ENCODE measurements at places on chromosomes 16 and 17.

DNA sequence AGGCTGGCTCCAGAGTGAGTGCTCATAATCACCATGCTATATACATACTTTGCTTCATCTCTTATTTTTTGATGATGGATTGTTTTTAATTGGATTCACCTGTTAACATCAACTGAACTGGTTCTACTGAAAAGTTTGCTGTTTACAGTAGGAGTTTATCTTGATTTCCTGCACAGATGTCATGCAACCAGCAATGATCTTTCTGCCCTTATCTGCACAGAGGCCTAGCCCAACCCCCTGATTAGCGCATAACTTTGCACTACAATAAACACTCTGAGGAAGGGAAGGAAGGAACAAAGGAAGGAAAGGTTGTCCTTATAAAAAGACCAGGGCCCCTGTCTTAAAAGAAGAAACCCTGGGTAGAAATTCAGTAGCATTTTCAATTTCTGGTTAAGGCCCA, 152.9 kb downstream of the RGS9 start:
- DNase-seq = no peak

DNA sequence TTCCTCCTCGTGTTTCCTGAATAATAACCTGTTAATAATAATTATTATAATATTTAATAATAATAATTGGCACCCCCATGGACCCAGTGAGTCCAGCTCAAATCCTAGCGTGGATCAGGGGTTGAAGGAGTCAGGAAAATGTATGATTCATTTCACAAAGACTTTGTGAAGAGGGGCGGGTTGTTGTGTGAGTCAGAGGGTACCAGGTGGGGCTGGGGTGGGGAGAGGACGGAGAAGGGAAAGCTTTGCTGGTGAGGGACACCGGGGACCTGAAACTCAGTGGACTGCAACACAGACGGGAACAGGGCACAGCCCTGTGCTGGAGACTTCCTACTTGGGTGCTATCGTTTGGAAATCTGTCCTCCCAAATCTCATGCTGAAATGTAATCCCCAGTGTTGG, 3.1 kb upstream of the ADORA2B start:
- no peak for DNase-seq

GRCh38 chr16:75402159-75402820, 31.0 kb downstream of the CFDP1 start:
- DNase-seq = no peak

GRCh38 chr16:59216291-59216690, 482.2 kb upstream of the GOT2 start:
- no peak for DNase-seq

DNA sequence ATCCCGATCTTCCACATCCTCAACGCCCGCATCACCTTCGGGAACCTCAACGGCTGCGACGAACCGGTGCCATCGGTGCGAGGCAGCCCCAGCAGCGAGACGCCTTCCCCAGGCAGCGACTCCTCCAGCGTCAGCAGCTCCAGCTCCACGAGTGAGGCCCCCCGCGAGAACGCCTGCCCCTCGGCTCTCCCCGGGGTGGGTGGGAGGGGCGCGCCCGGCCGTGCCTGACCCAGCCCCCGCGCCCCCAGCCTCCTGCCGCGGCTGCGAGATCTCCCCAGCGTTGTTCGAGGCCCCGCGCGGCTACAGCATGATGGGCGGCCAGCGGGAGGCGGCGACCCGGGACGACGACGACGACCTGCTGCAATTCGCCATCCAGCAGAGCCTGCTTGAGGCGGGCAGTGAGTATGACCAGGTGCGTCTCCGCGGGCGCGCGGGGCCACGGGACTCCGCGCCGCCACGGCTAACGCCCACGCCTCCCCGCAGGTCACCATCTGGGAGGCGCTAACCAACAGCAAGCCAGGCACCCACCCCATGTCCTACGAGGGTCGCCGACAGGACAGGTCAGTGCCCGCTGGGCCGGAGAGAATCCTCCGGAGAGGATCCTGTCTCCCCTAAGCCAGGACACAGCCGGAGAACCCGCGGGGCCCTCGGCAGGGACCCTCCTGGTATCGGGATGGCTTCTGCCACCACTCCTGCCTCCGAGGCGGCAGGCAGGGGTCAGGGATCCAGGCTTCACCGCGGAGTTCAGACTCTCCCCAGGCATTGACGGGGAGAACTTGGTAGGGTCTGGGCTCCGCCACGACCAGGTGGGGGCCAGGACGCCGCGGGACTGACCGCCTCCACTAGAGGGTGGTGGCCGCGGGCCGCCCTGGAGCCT, 10.1 kb downstream of the CORO6 start:
- no peak for DNase-seq

- peak; percentile 50 for DNase-seq
Measured at GRCh38 chr16:81841722-81842121, 62.6 kb downstream of the PLCG2 start.

DNA sequence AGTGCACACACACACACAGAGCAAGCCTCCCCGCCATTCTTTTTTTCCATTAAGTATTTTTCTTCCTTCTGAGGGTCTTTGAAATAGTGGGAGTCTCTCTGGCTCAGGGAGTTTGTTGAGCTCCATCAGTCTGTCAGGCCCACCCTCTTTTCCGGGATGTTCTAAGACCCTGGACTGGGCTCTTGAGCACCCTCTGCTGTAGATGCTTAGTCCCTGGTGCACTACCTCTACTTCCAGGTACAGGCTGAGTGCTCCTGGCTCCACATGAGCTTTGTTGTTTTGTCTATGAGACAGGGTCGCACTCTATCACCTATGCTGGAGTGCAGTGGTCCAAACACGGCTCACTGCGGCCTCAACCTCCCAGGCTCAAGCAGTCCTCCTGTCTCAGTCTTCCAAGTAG, 20.7 kb downstream of the LIMD2 start:
- no peak for DNase-seq

DNA sequence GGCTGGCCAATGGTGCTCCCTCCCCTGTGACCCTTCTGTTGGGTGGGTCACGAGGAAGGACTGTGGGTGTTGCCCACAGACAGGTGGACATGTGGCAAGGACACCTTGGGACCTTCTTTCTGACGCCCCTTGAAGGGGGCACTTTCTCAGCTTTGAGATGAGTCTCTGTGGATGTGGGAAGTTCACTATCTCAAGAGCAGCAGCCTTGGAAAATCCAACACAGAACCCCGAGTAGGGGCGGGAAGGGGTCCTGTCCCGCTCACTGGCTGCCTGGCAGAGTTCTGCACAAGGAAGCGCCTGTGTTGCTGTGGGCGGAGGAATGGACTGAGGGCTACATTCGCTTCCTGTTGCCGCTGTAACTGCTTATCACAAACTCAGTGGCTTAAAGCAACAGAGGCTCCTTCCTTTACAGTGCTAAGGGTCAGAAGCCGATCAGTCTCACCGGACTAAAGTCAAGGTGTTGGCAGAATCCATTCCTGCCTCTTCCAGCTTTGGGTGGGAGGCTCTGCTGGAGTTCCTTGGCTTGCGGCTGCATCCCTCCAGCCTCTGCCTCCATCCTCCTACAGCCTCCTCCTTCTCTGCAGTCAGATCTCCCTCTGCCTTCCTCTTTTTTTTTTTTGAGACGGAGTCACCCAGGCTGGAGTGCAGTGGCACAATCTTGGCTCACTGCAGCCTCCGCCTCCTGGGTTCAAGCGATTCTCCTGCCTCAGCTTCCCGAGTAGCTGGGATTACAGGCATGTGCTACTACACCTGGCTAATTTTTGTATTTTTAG, 305.2 kb downstream of the SEC14L1 start:
- DNase-seq = peak; percentile 58

DNA sequence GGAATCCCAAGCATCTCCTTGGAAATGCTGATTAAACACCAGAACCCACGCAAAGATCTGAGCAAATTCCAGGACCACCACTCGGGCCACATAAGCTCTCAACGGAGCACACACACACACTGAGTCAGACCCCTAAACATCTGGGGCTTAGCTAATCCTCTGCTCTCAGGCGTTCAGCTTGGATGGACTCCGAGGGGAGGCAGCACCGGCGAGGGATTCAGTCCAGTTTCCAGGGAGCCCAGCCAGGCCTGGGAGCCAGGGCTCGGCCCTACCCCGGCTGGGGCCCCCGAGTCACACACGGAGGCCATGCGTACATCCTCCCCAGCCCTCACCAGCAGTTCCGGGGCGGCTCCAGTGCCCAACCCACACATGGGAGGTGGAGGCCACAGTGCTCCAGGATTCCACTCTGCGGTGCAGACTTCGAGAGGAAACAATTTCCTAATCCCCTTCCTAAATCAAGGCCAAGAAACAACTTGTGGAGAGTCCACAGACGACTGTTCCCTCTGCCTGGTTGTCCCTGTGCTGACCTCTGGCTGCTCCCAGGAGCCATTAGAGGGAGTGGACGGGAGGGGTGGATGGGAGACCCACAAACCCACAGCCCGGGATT, 70.5 kb downstream of the GAS7 start:
- DNase-seq = peak; percentile 49

- no peak for DNase-seq
Measured at GRCh38 chr17:22490399-22490798, 798.1 kb downstream of the KCNJ18 start.

DNA sequence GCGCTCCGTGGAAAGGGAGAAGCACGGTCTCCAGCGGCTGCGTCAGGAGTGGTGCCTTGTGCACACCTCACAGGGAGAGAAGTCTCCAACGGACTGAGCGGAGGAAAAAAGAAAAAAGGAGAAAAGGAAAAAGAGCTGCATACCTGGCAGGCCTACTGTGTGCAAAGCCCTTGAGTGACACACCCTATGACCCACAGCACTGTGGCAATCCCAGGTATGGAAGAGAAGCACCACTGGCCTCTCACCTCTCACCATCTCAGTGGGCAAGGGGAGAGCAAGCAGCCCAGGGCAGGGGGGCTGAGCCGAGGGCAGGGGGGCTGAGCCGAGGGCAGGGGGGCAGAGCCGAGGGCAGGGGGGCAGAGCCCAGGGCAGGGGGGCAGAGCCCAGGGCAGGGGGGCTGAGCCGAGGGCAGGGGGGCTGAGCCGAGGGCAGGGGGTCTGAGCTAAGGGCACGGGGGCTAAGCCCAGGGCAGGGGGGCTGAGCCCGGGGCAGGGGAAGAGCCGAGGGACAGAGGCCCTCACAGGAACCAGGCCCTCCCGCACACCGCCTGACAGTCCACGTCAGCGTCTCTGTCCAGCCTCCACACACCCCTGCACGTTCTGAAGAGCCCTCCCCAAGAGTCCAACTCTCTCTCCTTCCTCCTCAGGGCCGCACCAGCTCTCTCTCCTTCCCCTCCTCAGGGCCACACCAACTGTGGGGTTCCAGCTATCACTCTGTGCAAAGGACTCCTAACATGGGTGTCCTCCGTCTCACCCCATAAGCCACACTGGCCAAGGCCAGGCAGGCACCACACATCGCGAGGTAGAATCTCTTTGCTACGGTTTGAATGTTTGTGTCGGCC, 105.8 kb downstream of the ZNF778 start:
- no peak for DNase-seq

GRCh38 chr16:52404546-52404945, 142.4 kb downstream of the TOX3 start:
- DNase-seq = no peak

- DNase-seq = peak; percentile 5
Measured at GRCh38 chr16:87608400-87608985, 6.2 kb downstream of the JPH3 start.
